ENCODE measurements at places on chromosomes 11 and 22. TPM values are rescaled to one million over a fixed set of nuclear protein-coding genes. Genes with fewer than 3 reads are reported as not detected.

The P2RY6 gene
- 0.30 TPM for total RNA-seq

The KRTAP5-2 gene
- not detected for total RNA-seq

The AKIP1 gene
- 23.4 TPM for total RNA-seq

The PDE2A gene
- total RNA-seq, result 14.8 TPM

The APOBEC3A gene
- not detected for total RNA-seq

The DDX6 gene
- 138 TPM for total RNA-seq

The CST6 gene
- total RNA-seq, result 0.46 TPM

The MOB2 gene
- total RNA-seq, result 38.2 TPM

The ZBED4 gene
- total RNA-seq, result 18.2 TPM

The OR11H1 gene
- total RNA-seq, result not detected

The LGALS12 gene
- total RNA-seq, result not detected

The POU2AF3 gene
- not detected for total RNA-seq

The APOL5 gene
- total RNA-seq, result not detected

The ART1 gene
- total RNA-seq, result not detected

The MS4A15 gene
- not detected for total RNA-seq

The SLC22A8 gene
- not detected for total RNA-seq

The PDE3B gene
- 1.9 TPM for total RNA-seq

The POU2AF1 gene
- total RNA-seq, result not detected

The HEPHL1 gene
- total RNA-seq, result not detected

The REXO2 gene
- 155 TPM for total RNA-seq

The IFITM10 gene
- total RNA-seq, result 0.62 TPM

The KCNK7 gene
- 1.3 TPM for total RNA-seq

The GP1BB gene
- total RNA-seq, result 1.5 TPM

Data from endothelial cell of umbilical vein (primary cell).